ENCODE measurements at places on chromosomes 16 and 17.

- DNase-seq: no peak
Measured at GRCh38 chr16:56988161-56988947, 1.0 kb upstream of the NLRC5 start.

GRCh38 chr17:82668631-82669099 is 20.4 kb upstream of the WDR45B start:
- peak; percentile 56 for DNase-seq

GRCh38 chr17:45976755-45977505 is 22.1 kb upstream of the STH start:
- no peak for DNase-seq

DNA sequence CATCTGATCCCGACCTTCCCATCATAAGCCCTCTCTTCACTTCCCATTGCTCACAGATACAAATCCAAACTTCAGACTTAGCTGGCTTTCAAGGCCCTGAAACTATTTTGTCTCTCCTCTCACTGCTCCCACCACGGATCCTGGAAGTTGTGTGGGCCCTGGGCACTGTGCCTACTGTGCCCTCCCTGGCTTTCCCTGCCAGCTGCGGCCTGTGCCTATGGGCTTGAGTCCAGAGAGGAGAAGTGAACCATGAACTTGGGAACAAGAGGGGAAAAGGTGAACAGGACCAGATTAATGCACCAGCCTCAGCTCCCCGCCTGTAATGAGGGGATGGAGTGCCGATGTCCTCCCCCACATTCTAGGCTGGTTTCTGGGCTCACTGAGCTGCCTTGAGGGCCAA is 18.9 kb upstream of the KCNJ12 start:
- no peak for DNase-seq

GRCh38 chr16:21598701-21599121 is 666 bp upstream of the METTL9 start:
- DNase-seq: peak; percentile 47

- no peak for DNase-seq
Measured at GRCh38 chr16:86554599-86554916, 477 bp downstream of the MTHFSD start.

- DNase-seq: no peak
Measured at GRCh38 chr17:83170571-83171260, 91.3 kb downstream of the METRNL start.

DNA sequence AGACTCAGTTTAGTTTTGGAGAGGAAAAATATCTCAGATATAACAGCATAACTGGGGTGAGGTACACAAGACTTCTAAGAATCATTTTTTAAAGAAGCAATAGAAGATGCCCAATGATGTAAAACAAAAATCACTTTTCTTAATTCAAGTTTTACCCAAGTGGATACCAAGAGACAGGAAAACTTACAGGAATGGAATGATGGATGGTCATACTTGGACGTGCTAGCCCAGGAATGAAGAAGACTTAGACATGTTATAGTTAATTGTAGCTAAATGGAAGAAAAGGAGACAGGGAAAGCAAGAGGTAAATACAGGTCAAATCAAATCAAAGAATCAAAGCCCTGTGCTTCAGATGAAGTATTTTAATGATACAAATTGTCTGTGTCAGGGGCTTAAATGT is 312.7 kb upstream of the KCNJ16 start:
- no peak for DNase-seq

- no peak for DNase-seq
Measured at GRCh38 chr16:86317813-86318650, 192.3 kb upstream of the FOXF1 start.

Data from CD4-positive, alpha-beta T cell treated with Interleukin-17A for 4 hours (primary cell).